ENCODE measurements at places on chromosomes 2 and 18.

- no peak for DNase-seq
Measured at GRCh38 chr2:138752197-138752956, 27.8 kb downstream of the NXPH2 start.

DNA sequence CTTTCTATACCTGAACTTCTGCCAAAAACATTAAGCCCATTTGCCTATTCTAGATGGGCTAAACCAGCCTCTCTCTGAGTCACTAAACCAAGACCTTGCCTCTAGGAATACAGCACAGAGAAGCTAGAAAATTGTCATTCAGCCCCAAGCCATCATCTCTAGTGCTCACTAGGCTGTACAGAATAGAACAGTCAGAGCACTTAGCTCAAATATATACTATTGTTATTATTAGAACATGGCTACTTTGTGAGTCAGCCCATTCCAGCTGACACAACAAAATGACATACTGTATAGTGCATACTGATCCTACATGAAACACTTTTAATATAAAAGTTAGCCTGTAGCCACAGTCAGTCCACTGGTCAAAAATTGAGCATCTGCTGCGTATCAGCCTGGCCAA is 418.8 kb downstream of the NRXN1 start:
- DNase-seq = no peak

DNA sequence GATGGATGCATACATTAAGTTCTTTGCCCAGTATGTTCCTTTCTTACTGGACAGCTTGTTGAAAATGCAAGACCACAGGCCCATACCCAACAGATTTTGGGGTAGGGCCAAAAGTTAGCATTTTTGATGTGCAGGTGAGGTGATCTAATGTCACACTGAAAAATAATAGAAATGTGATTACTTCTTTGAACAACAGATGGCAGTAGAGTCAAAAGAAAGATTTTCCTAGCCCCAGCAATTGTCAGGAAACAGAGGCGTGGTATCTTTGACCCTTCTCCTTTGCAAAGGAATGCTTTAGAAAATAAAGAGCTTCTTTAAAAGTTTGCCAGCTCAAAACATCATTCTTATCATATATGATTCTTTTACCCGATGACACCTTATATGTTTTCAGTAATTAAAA is 343.6 kb upstream of the SYT4 start:
- peak; percentile 37 for DNase-seq

DNA sequence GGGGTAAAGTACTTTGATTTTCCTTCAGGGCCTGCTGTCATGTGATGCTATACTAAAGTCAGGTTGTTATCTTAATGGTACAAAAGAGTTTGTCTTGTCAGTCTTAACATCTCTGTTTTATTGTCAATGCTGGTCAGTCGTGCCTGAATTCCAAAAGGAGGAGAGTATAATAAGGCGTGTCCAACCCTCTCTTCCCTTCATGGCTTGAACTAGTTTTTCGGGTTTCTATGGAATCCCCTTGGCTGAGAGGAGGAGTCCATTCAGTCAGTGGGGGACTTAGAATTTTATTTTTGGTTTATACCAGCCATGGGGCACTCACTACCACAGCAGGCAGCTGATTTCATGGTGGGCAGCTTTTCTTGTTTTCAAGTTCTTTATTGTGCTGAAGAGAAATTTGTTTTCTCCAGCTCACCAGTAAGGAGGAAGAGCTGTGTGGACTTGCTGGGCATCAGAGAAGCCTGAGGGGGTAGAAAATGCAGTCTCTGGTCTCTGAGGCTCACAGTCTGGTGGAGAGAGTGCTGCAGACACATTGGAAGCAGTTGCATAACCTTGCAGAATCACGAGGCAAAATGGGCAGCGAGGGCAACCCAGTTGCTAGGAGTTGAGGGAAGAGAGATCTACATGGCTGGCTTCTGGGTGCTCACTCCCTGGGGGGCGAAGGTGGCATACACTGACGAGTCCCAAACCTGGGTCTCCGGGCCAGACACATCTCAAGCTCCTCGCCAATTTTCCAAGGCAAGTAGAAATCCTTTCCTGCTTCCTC is 193.1 kb downstream of the ZBTB7C start:
- no peak for DNase-seq

DNA sequence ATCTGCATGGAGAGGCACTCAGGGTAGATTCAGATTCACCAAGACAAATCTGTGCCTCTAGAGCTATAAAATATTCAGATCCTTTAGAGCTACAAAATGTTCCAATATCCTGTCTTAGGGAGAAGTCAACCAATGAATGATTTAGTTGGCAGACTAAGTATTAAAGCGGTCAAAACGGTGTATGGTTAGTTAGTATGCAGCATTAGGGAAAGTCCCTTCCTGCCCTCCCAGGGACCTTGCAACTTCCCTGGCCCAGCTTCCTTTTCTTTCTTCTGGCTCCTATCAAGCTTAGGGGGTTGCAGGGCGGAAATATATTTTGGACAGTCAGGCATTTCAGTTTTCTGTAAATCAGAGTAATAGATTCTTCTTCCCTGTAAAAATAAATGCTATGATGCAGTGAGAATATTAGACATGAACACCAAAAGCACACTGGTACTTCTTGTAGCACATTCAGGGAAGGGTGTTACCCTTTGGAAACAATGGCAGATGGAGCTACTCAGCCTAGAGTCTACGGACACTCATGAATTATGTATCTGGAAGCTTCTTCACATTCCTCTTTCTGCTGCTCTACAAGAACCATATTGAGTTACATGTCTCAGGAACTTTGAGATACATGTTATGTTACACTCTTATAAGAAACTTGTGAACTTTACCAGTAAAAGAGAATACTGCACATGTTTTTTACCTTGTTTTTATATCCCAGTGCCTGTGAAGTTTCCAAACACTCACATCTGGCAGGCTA is 45.7 kb downstream of the CCDC93 start:
- DNase-seq = no peak

DNA sequence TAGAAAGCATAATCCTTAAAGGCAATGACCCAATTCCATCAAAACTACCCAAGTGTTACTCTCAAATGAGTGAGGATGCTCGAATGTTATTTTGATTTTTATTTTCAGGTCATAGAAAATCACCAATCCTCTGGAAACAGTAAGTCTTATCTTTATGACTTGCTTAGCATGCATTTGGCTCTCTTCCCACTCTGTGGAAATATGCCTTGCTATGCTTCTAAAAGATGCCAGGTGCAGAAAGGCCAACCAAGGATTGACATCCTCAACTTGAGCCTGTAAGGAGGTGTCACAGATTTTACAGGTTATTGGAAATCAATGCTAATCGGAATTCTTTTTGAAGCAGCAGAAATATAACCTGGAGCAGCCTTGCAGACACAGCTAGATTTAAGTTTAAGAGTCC is 543.9 kb upstream of the LINC00305 start:
- DNase-seq = no peak

DNA sequence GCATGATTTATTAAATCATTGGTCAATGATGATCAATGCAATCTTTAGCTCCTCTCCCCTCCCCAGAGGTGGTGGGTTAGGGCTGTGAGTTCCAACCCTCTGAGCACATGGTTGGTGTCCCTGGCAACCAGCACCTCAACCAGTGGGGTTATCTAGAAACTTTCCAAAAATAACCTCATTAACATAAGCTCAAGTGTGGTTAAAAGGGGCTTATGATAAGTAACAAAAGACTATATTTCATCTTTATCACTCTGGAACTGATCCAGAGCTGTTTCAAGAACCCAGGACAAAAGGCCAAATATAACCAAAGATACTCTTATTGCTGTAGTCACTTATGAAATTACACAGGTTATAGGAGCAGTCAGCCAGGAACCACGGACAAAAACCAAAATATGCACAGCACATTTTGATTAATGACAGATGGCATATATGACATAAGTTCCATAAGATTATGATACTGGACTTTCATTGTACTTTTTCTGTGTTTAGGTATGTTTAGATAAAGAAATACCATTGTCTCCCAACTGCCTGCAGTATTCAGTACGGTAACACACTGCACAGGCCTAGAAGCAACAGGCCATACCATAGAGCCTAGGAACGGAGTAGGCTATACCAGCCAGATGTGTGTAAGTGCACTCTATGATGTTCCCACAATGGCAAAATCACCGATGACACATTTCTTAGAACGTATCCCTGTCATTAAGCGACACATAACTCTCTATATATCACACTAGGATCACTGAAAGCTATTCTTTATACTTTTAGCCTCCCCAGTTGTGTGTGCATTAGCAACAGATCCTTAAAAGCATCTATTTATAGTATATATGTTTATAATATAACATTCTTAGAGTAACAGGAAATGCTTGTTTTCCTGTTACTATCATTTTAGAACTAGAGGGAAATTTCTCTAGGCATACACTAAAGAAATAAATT is 31.9 kb downstream of the KIDINS220 start:
- DNase-seq = no peak

- no peak for DNase-seq
Measured at GRCh38 chr2:220743203-220743602, 828.9 kb downstream of the EPHA4 start.

DNA sequence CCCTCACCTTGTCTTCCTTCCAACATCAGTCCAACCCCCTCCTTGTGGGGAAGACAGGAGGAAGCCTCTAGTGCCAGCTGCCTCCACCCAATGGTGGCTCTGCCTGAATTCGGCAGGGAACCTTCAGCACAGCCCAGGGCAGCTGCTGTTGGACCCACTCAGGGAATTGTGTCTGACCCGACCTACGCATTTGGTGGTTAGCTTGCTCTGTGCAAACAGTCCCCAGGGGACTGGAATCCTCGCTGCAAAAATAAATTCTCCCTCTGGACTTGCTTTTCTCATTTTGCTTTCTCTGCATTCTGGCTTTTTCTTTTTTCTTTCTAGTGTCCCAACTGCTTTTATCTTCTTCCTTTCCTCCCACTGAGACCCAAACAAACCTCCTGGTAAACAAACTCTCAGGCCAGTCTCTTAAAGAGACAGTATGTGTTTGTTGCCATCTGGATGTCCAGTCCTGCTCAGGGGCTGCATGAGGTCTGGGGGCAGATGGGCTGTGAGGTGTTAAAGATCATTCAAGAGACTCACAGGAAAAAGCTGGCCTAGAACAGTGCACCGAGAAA is 137.7 kb upstream of the HAAO start:
- DNase-seq = peak; percentile 94

GRCh38 chr2:45452866-45453265 is 158.2 kb downstream of the SRBD1 start:
- DNase-seq = peak; percentile 92

GRCh38 chr2:152038441-152038958 is 60.3 kb downstream of the CACNB4 start:
- DNase-seq = no peak

- DNase-seq = no peak
Measured at GRCh38 chr2:71074893-71075395, 6.5 kb downstream of the NAGK start.

DNA sequence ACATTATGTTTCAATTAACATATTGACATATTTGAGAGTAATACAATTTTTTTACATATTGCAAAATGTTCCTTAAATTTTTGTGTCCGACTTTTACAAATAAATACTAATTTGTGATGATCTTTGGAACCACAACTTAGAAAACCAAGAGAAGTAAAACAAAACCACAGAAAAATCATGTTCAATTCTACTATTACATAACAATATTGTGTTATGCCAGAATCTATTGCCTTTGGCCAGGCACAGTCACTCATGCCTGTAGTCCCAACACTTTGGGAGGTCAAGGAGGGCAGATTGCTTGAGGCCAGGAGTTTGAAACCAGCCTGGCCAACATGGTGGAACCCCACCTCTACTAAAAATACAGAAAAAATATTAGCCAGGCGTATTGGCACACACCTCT is 92.8 kb upstream of the APCDD1 start:
- DNase-seq = no peak

GRCh38 chr2:85585781-85586105 is 1.5 kb downstream of the VAMP5 start:
- DNase-seq = peak; percentile 66

GRCh38 chr2:130156624-130157004 is 11.7 kb upstream of the CCDC74B start:
- no peak for DNase-seq

DNA sequence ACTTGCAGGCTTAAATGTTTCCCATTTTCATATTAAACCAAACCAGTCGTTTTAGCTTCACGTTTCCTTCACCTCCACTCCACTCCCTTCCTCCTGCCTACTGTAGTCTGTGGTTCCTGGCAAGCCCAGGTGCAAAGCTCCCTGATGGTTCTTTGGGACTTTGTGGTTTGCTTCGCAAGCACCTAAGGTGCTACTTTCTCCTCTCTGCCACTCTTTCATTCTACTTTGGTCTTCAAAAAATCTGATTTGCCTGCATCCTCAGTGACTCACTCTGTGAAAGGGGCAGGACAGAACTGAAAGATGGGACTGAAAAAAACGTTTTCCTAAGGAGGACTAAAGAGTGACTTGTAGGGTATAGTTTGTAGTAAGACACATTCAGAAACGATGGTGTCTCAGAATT is 228.4 kb downstream of the CYRIA start:
- DNase-seq = no peak

- DNase-seq = no peak
Measured at GRCh38 chr2:235957251-235957650, 210.9 kb downstream of the GBX2 start.

DNA sequence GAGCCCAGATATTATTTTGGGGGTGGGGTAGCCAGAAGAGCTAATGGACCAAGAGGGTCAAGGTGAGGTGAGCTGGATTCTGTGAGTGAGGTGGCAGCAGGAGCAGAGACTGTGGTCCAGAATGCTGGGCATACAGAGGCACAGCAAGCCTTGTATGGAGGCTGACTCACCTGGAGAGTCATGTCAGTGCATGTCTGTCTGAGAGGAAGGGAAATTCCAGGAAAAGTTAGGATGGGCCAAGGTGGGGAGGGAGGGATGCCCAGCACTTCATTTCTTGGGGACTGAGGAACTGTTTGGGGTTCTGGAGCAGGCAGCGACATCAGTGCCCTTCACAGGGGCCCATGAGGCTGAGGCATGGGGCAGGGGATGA is 21.1 kb downstream of the PER2 start:
- no peak for DNase-seq

GRCh38 chr2:239129147-239129920 is 271.5 kb downstream of the HDAC4 start:
- no peak for DNase-seq

DNA sequence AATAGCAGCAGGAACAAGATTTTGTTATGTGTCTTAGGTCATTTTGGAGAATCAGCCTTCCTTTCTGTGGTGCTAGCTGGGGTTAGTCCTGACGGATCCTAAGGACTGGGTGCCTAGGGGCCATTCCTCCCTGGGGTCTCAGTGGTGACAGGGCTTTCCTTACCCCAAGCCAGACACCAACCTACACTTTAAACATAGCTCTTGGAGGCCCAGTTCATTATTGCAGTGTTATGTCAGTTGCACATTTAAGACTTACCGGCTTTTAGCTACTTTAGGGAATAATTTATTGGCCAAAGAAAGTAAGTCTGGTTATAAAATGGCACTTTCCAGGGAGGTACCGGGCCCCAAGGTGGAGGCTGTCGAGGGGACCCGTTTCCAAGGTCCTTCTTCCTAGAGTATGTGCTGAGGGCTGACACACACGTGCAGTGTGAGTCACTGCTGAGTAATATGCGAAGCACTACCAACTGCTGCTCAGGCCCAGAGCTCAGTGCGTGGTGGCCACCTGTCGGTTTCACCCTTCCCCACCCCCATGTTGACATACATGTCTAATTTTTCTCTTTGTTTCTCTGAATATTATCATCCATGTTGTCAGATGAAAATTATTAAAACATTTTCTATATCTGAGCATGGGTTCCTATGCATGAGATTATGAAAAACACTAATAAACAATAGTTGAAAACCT is 37.0 kb upstream of the GRHL1 start:
- DNase-seq = peak; percentile 90

Data from fibroblast of mammary gland (primary cell).